ENCODE measurements at places on chromosomes 6 and 20.

GRCh38 chr6:42264852-42265390 is 47.3 kb upstream of the MRPS10 start:
- no peak for DNase-seq

DNA sequence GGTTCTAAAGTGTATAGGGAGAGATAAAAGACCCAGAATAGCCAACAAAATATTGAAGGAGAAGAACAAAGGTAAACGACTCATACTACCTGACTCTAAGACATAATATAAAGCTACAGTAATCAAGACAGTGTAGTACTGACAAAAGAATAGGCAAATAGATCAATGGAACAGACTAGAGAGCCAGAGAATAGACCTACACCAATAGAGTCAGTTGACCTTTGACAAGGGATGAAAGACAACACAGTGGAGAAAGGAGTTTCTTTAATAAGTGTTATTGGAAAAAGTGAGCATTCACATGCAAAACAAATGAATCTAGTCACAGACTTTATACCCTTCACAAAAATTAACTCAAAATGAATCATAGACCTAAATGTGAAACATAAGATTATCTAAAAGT is 96.4 kb downstream of the ISM1 start:
- DNase-seq, result no peak

- DNase-seq, result no peak
Measured at GRCh38 chr20:59726281-59726595, 121.9 kb downstream of the PHACTR3 start.

GRCh38 chr20:60010689-60011458 is 52.7 kb downstream of the CDH26 start:
- DNase-seq, result no peak

DNA sequence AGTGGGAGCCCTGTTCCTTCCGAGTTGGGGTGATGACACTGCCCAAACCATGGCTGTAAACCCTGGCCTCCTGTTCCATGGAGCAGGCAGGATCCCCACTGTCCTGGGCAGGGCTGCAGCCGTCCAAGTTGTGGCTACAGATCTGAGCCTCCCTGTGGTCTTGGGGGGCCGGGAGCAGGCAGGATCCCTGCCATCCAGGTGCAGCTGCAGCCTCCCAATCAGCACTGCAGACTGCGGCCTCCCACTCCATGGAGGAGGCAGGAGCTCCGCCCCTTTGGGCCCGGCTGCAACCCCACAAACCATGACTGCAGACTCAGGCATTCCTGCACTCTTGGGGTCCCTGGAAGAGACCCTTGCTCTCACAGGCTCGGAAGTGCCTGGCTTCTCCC is 872.1 kb upstream of the GJE1 start:
- no peak for DNase-seq

GRCh38 chr6:54008589-54008988 is 102.7 kb upstream of the MLIP start:
- no peak for DNase-seq

DNA sequence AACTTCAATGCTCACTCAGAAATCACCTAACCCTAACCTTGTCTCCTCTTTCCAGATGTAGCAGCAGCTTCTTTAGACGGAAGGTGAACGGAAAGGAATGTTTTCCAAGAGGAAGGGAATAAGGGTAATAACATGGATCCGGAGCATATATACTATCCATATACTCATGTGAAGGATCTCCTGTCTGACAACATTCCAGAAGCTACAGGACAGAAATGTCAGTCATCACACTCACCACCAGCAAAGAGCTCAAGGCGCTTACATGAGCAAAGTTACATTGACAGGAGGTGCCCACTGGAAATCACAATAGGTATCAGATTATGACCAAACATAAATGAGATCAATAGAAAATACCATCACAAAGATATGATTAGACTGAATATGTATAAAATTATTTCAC is 122.1 kb upstream of the CCDC28A start:
- DNase-seq, result no peak

- DNase-seq, result no peak
Measured at GRCh38 chr6:65979120-65979519, 272.1 kb upstream of the EYS start.

- peak; percentile 41 for DNase-seq
Measured at GRCh38 chr20:44736170-44737021, 9.3 kb upstream of the KCNK15 start.

- DNase-seq, result no peak
Measured at GRCh38 chr20:7841971-7842310, 98.3 kb downstream of the HAO1 start.

DNA sequence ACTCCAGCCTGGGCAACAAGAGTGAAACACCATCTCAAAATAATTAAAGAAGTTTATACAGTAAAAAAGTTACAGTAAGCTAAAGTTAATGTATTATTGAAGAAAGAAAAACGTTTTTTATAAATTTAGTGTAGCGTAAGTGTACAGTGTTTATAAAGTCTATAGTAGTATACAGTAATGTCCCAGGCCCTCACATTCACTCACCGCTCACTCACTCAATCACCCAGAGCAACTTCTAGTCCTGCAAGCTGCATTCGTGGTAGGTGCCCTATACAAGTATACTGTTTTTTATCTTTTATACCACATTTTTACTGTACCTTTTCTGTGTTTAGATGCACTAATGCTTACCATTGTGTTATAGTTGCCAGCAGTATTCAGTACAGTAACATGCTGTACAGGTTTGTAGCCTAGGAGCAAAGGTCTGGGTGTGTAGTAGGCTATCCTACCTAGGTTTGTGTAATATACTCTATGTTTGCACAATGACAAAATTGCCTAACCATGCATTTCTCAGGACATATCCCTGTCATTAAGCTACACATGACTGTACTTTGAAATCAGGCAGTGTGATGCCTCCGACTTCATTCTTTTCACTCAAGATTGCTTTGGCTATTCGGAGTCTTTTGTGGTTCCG is 16.7 kb downstream of the MGME1 start:
- DNase-seq, result no peak

- peak; percentile 34 for DNase-seq
Measured at GRCh38 chr6:90156861-90157260, 139.8 kb downstream of the BACH2 start.

GRCh38 chr6:89298680-89299465 is 16.2 kb downstream of the GABRR2 start:
- DNase-seq, result peak; percentile 19

- no peak for DNase-seq
Measured at GRCh38 chr6:166644681-166645080, 17.6 kb upstream of the RPS6KA2 start.

DNA sequence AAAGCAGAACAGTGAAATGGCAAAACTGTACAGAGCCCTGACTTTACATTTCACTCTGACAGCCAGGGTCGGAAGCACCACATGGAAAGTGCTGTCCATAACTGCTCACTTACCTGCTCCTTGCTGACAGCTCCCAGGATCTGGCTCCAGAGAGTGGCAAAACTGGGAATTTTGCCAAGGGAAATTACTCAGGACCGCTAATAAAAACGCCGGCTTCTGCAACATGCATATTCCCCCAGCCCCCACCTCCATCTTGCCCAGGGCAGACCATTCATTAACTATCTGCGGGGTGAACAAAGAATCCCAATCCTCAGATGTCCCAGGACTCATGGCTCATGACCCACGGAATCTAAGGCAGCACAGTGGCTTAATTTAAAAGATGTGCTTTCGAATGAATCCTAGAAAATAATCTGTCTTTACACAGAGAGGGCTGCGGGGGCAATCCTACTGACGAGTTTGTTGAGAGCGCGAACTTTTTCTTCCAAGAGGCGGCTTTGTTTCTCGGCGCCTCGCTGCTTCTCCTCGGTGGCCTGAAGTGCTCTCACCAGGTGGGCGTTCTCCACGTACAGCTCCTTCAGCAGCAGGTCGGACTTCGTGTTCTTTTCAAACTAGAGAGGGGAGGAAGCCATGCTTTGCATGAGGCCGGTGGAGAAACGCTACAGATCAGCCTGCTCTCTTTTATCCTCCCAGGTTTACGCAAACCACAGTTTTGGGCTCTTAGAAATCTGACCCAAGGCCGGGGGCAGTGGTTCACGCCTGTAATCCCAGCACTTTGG is 45.8 kb downstream of the GINS1 start:
- no peak for DNase-seq

GRCh38 chr6:32517654-32518445 is 12.2 kb downstream of the HLA-DRB5 start:
- DNase-seq, result no peak

GRCh38 chr20:51628533-51629398 is 86.2 kb upstream of the NFATC2 start:
- DNase-seq, result no peak

Data from nucleus accumbens (tissue), 56 donors.